Stimulated activated CD4-positive, alpha-beta T cell treated with anti-CD3 and anti-CD28 coated beads, Interleukin-15, amount 100 ng/mL, for 24 hours (primary cell): ENCODE measurements at places on chromosomes 5 and 9.

- DNase-seq, result no peak
These were observed 8.7 kb upstream of the IL7R start for GRCh38 chr5:35847961-35848360.

DNA sequence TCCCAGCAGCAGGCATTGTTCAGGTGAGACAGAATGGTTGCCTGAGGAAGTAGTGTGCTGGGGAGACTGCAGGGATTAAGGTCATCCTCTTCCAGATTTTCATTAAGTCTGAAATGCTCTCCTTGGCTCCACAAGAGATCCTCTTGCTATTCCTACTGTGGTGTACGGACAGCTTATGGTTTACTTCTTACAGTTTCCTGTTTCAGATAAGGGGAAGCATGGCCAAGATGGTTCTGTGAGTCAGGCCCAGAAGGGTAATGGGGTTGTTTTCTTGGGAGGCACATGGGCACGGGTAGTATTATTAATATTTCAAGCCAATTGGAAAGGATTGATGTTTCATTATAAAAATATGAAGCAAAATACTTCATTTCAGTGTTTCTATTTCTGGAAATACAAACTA, 42.9 kb downstream of the GLRX start:
- no peak for DNase-seq

DNA sequence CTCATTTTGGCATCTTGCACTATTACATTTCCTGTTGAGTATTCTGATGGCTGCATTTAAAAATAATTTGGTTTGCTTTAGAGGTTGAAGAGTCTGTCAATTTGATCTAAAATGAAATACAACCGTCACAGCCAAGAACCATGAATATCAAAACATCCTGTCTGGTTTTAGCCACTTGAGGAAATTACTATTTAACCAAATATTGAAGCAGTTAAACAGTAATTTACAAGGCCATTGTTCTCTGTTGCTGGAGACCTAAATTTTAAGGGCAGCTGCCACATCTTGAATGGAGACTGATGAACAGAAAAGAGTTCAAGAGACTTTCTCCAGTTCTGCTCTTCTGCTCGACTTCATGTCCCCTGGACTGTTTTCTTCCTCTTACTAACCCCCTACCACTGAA, 549.4 kb downstream of the LRRC70 start:
- no peak for DNase-seq

GRCh38 chr5:140418862-140419520, 17.4 kb downstream of the ANKHD1 start:
- no peak for DNase-seq
